ENCODE measurements at places on chromosomes 13 and 19.

DNA sequence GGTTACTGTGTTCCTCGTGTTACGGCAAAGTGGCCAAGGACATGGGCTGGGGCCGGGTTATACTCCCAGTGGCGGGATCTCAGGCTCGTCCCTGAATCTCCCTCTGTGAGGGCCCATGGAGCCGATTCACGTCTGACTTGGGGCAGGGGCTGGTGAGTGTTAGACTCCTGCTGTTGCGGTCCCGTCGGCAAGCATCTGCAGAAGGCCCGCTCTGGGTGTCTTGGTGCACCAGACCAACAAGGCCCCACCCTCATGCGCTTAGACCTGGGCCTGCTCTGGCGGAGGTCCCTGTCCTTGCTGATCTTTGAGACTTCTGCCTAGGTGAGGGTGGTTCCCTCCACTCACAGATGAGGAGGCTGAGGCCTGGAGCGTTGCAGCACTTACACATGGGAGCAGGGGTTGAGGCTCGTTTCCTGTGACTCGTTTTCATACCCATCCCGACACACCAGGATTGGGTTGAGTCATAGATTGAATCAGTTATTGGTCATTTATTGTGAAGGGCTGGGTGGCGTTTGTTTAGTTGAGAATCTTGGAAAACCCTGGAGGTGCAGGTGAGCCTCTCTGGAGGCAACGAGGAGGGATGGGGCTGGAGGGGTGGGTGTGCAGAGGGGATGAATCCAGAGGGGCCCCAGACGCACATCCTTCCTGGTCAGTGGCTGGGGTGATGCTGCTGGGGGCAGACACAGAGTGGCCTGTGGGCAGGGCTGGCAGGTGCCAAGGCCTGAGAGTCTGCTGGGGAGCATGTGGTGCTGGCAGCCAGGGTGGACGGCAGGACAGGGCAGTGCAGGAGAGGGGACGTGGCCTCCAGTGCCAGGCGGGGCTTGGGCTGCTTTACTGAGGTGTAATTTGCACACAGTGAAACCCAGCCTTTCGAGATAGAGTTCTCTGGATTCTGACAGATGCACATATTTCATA, 4.6 kb downstream of the EPN1 start:
- no peak for DNase-seq

DNA sequence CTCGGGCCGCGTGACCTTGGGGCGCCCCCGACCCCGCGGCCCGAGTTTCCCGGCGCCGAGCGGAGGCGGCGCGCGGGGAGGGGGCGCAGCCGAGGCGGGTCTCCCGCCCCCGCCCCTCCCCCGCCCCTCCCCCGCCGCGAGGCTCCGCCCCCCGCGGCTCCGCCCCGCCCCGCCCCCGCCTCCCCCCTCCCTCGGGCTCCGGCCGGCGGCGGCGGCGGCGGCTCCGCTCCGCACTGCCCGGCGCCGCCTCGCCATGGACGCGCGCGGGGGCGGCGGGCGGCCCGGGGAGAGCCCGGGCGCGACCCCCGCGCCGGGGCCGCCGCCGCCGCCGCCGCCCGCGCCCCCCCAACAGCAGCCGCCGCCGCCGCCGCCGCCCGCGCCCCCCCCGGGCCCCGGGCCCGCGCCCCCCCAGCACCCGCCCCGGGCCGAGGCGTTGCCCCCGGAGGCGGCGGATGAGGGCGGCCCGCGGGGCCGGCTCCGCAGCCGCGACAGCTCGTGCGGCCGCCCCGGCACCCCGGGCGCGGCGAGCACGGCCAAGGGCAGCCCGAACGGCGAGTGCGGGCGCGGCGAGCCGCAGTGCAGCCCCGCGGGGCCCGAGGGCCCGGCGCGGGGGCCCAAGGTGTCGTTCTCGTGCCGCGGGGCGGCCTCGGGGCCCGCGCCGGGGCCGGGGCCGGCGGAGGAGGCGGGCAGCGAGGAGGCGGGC, at the start of gene HCN2:
Gene HCN2, plus strand, starts transcription at position 189 of the 703 bp plus-strand sequence. Its CDS starts 65 bp downstream, at position 254.
- no peak for DNase-seq

GRCh38 chr19:51460164-51460992, 2.1 kb upstream of the SIGLEC8 start:
- DNase-seq: no peak

DNA sequence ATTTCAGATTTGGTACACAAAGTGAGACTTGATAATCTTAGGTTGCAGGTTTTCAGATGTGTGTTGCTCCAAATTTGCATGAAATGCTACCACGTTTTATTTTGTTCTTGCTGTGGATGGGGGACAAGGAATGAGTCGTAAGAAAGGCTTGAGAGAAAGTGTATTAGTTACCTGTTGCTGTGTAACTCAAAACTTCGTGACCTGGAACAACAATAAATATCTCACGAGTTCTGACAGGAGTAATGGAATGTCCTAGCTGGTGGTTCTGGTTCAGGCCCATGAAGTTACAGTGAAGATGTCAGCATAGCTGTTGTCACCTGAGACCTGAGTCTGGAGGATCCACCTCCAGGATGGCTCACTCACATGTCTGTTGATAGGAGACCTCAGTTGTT, 1.2 kb downstream of the ZNF8 start:
- DNase-seq: no peak

GRCh38 chr19:485077-485476, 11.2 kb upstream of the MADCAM1 start:
- DNase-seq: no peak

DNA sequence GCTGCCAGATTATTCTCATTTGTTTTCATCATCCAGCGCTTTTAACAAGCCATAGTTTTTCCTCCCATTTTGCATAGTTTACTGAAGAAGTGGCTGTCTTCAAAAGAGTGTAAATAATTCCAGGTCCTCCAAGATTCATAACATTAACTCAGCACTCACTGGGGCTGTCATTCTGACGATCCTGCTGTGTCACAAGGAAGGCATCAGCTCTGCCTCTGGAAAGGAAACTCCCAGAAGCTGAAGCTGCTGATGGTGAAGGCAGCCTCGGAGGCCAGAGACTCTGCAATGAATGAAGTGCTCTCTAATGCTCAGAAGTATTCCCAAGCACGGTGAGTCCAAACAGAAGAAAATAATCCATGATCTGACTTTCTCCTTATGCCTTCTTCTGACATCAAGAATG, 60.0 kb downstream of the FLT1 start:
- no peak for DNase-seq

DNA sequence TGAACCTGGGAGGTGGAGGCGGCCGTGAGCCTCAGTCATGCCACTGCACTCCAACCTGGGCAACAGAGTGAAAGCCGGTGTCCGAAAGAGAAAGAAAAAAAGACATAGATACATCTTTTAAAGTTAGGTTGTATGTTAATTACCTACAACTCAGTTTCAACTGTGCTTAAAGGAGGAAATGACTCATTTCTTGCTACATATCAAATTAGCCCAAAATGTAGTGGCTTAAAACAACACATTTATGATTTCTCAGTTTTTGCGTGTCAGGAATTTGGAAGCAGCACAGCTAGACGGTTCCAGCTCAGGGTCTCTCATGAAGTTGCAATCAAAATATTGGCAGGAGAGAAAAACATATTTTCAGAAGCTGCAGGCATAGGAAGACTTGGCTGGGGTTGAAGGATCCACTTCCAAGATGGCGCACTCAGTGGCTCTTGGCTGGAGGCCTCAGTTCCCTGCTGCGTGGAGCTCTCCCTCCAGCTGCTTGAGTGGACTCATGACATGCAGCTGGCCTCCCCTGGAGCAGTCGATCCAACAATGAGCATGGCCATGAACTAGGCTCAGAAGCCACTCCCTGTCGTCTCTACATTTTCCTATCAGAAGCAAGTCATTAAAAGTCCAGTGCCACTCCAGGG, 7.1 kb downstream of the LDLR start:
- peak; percentile 57 for DNase-seq

DNA sequence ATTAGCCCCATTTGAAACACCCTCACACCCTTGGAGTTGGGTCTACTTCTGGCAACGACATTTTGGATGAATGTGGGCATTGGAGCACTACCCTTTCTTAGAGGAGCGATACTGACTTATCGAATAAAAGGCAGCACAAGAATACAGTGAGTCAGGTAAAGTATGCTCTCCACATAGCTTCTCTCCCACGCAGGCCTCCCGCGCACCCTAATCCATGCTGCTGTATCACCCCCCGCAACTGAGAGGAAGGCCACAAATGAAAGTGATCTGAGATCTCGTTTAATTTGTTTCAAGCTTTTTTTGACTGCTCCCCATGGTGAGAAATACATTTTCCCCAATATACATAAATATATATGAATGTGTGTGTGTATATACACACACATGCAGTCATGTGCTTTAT, 25.4 kb upstream of the AKAP11 start:
- no peak for DNase-seq

DNA sequence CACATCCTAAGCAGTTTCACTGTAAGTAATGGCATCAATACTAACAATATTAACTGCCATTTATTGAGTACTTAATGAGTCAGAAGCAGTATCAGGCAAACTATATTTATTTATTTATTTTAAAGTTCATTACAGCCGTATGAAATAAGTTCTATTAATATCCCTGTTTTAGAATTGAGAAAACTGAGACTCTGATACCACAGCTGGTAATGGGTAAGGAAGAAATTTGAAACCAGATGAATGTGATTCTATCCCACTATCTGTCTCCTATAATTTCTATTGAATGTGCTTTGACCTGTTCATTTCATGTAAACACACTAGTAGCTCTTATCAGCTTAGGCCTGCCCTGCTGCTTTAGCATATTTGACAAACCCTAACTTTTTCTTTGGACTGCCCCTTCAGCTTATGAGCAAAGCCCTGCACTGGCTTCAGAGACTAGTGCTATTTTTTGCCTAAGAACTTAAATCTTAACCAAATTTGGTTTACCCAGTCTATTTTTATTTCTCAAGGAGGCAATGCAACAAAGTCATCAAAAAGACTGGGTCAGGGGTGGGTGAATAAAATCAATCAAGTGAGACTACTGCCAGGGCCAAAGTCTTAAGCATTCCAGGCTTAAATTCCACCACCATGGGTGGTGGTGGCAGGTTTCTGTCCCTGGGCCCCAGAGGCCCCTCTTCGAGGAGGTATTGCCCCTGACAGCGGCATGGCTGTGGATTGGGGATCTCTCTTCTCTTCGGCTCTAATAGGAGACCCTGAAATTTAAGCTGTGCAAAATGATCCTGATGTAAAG, 143.4 kb downstream of the DLEU7 start:
- DNase-seq: no peak

DNA sequence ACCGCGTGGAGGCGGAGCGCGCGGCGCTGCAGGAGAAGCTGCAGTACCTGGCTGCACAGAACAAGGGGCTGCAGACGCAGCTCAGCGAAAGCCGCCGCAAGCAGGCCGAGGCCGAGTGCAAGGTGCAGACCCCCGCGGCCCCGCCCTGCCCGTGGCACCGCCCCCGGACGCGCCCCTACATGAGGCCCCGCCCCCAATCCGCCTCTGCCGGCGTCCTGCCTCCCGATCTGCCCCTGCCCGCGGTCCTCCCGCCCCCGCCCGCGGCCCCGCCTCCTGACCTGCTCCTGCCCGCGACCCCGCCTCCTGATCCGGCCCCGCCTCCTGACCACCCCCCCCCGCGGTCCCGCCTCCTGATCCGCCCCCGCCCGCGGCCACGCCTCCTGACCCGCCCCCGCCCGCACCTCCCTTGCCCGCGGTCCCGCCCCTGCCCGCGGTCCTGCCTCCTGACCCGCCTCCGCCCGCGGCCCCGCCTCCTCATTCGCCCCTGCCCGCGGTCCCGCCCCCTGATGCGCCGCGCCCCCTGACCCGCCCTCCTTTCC, 11.7 kb downstream of the PRR36 start:
- DNase-seq: peak; percentile 81

- no peak for DNase-seq
Measured at GRCh38 chr13:55999709-56000108, 1141.0 kb upstream of the PRR20A start.

DNA sequence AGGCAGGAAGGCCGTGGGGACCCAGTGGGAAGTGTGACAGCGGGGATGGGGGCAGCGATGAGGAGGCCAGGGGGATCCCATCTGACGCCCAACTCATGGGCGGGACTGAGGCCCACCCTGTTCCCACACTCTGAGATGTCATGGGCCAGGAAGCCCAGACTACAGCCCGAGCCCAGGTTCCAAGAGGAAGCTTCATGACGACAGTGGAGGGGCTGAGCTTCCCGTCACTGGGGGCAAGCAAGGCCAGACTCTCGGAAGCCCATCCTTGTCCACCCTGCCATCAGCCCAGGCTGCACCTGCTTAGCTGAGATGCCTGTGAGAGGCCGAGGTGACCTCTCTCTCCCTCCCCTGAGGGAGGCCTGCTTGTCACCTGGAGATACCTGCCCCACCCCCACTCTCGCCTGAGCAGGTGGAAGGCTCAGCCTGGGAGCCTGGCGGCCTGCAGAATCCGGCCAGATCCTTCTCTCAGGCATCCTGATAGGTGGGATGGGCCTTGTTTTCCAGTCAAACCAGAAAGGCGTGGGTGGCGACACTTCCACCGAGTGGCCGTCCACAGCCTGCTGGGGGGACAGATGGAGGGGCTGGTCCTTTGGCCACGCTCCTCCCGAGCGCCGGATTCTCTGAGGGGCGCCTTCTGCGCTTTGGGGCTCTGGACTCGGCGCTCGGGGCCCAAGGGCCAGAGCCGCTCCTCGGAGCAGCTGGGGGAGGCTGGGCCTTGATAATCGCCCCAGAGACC, 4.8 kb downstream of the ZBTB7A start:
- no peak for DNase-seq

- no peak for DNase-seq
Measured at GRCh38 chr19:40059624-40060023, 3.6 kb upstream of the ZNF780B start.

- DNase-seq: no peak
Measured at GRCh38 chr19:40254714-40255418, 28.4 kb upstream of the CCNP start.

GRCh38 chr19:29497241-29497640, 28.6 kb upstream of the VSTM2B start:
- no peak for DNase-seq

- no peak for DNase-seq
Measured at GRCh38 chr13:86992251-86992650, 678.9 kb upstream of the SLITRK5 start.

- DNase-seq: no peak
Measured at GRCh38 chr19:1646659-1647453, 5.6 kb downstream of the TCF3 start.

- DNase-seq: no peak
Measured at GRCh38 chr13:48594096-48594815, 59.5 kb upstream of the CYSLTR2 start.

DNA sequence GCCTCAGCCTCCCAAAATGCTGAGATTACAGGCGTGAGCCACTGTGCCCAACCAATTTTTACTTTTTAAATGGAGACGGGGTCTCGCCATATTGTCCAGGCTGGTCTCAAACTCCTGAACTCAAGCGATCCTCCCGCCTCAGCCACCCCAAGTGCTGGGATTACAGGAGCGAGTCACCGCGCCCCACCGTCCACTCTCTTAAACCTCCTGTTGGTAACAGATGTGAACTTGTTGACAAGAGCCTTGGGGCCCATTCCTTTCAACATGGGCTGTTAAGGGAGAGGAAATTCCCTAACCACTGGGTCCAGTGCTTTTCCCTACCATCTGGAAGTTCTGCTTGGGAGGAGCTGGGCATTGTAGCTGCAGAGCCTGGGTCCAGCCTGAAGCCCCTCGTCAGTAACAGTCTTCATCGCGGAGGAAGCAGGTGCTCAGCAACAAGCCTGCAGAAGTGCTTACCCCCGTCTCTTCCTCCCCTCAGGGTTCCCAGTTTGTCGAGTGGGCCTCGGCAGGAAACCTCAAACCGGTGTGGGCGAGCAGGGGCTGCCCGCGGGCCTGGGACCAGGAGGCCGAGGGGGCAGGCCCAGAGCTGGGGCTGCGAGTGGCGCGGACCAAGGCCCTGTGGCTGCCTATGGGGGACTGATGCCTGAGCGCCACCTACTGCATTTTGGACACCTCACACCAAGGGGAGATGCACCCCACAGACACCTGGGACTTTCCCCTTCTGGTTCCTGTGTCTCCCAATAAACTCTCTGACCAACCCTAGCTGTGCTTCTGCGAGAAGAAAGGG, 4.0 kb upstream of the FLT3LG start:
- DNase-seq: peak; percentile 95

GRCh38 chr19:43534816-43535761, 2.1 kb downstream of the ZNF575 start:
- DNase-seq: peak; percentile 28

Data from CD4-positive, alpha-beta T cell treated with Interleukin-12 subunit alpha and Interleukin-12 subunit beta, for 1 hour (primary cell).